Left ventricle myocardium superior (tissue), 1 donor: ENCODE measurements at places on chromosomes 5 and 9. TPM values are rescaled to one million over a fixed set of nuclear protein-coding genes. Genes with fewer than 3 reads are reported as not detected.

DNA sequence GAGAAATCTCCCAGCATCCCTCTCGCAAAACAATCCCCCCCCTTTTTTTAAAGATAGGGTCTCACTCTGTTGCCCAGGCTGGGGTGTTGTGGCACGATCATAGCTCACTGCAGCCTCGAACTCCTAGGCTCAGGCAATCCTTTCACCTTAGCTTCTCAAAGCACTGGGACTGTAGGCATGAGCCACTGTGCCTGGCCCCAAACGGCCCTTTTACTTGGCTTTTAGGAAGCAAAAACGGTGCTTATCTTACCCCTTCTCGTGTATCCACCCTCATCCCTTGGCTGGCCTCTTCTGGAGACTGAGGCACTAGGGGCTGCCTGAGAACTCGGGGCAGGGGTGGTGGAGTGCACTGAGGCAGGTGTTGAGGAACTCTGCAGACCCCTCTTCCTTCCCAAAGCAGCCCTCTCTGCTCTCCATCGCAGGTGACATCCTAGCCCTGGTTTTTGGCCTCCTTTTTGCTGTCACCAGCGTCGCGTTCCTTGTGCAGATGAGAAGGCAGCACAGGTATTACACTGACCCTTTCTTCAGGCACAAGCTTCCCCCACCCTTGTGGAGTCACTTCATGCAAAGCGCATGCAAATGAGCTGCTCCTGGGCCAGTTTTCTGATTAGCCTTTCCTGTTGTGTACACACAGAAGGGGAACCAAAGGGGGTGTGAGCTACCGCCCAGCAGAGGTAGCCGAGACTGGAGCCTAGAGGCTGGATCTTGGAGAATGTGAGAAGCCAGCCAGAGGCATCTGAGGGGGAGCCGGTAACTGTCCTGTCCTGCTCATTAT lies 6.8 kb downstream of the CA9 start:
- no peak for DNase-seq

The HTR4 gene
- not detected for total RNA-seq

The PCDHGC3 gene
- 13.4 TPM for total RNA-seq

GRCh38 chr5:134133188-134133994 lies 18.9 kb downstream of the TCF7 start:
- no peak for DNase-seq
